NK-92 treated with Interleukin-12 subunit alpha and Interleukin-12 subunit beta, amount 100 ng/mL, for 24 hours (cell line): ENCODE measurements at places on chromosomes 5 and 9.

DNA sequence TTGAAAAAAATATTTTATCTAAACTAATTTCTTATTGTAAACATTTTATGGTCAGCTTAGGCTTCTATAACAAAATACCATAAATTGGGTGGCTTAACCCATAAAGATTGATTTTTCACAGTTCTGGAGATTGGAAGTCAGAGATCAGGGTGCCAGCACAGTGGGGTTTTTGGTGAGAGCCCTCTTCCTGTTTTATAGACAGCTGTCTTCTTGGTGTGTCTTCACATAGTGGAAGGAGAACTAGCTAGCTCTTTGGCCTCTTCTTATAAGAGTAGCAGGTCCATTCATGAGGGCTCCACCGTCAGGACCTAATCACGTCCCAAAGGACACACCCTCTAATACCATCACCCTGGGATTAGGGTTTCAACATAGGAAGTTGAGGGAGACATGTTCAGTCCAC is 26.6 kb downstream of the OTULINL start:
- no peak for DNase-seq

- DNase-seq, result no peak
Observed at GRCh38 chr5:17019324-17019723, 83.2 kb upstream of the MYO10 start.

DNA sequence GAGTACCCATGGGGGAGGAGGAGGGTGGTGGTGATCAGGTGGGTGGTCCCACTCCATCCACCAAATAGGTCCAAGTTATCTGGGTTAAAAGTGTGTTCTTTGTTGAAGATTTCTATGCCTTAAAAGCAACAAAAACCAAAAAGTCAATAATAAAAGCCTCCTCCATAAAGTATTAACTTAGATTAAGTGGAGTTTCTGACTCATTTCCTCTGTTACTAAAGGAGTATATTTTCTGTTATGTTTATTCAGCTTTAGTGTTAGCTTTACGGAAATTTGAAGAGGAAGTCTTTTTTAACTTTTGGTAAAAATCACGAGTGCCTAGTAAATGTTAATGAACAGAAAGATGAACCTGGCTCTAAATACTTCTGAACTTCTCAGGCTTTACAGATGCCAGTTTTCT is 17.8 kb downstream of the FBXO38 start:
- DNase-seq, result no peak

DNA sequence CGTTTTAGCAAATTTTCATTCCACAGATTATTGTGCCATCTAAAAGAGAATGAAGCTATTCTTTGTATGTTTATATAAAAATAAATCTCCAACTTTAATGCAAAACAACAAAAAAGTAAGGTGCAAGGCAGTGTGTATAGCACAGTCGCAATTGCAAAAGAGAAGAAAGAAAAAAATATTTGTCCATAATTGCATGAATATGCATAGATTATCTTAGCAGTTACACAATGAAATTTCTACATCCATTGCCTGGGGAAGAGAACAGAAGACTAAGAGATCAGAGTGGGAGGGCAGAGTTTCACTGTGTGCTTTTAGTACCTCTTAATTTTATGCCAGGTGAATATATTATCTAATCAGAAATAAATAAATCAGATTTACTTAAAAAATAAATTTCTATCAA is 86.4 kb upstream of the LHFPL2 start:
- DNase-seq, result no peak

DNA sequence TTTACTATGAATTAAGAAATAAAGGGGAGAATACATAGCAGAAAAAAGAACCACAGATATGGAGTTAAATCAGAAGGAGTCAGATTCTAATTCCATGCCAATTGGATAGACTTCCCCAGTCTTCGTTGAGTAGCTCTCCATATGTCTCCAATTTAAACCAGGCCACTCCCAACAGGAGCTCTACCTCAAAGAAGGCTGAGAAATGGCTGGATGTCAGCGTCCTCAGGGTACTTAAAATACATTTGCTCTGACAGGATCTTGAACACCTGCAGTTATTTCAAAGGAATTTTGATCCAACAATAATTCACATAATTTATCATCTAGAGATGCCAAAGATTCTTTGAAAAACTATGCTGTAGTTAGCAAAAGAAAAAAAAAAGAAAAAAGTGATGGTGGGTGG is 133.9 kb upstream of the FBN2 start:
- DNase-seq, result no peak

GRCh38 chr9:87909310-87910041 is 8.3 kb upstream of the SPATA31C1 start:
- DNase-seq, result no peak

DNA sequence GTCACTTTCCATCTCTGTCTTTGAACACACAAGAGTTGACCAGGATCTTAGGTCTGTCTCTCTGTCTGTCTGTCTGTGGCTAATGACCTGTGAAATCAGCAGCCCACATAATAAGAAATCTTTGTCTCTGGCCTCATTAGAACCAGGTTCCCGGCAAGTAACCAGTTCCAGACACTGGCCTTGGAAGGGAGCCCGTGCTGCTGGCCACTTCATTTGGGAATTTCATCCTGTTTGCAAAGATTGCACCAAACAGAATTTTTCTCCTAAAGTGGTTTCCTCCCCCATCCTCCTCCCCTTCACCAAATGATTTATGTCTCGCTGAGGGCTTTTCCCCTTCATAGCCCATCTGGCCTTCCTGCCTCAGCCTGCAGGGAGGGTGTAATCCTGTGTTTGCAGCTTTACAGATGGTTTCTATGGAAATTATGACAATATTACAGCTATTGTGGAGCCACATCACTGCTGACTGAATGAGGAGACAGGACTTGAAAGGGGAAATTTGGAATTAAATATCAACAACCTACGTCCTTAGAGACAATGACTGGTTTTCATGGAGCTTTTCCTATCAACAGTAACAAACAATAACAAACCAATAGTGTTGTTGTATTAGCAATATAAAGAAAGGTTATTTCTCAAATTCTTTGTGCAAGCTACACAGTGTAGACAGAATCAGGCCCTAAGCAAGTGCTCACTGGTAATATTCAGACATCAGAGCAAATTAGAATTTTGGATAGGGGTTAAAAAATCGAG is 25.7 kb downstream of the DPYSL3 start:
- no peak for DNase-seq

GRCh38 chr5:136816327-136816726 is 451.0 kb upstream of the TRPC7 start:
- no peak for DNase-seq

DNA sequence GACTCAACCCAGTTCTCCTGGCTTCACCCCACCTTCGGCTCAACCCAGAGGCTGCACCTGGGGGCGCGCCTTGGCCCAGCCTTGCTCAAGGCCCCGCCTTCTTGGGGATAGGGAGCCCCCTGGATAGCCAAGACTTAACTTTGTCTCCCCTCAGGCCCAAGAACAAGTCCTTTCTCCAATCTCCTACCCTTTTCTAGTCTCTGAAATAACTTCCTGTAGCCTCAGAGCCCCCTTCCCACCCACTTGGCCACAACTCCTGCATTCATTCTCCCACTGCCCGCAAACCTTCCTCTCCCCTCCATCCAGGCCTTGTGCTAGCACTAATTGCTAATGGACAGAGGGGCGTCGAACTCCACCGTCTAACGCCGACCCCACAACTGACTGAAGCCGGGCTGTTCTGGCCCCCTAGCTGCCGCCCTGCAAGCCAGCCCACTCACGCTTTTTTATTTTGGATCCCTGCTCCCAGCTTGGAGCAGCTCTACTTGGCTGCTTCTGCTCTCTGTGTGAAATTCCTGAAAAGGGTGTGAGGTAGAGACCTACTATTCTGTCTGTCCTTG is 579 bp upstream of the ASTN2 start:
- no peak for DNase-seq

DNA sequence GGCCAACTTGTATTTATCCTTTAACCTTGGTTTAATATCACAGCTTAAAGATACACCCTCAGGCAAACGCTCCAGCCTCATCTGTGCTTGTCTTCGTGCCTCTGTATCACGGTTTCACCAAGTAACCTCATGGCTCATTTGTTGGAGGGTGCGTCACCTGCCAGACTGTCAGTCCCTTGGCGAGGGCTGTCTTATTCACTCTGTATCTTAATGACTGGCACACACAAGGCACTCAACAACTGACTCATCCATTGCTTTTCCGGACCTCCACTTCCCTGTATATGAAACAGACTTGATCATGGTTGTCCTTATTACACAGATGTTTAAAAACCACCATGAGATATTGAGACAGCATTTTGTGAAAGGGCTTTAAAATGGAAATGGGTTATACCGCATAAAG is 28.0 kb downstream of the LCP2 start:
- no peak for DNase-seq

DNA sequence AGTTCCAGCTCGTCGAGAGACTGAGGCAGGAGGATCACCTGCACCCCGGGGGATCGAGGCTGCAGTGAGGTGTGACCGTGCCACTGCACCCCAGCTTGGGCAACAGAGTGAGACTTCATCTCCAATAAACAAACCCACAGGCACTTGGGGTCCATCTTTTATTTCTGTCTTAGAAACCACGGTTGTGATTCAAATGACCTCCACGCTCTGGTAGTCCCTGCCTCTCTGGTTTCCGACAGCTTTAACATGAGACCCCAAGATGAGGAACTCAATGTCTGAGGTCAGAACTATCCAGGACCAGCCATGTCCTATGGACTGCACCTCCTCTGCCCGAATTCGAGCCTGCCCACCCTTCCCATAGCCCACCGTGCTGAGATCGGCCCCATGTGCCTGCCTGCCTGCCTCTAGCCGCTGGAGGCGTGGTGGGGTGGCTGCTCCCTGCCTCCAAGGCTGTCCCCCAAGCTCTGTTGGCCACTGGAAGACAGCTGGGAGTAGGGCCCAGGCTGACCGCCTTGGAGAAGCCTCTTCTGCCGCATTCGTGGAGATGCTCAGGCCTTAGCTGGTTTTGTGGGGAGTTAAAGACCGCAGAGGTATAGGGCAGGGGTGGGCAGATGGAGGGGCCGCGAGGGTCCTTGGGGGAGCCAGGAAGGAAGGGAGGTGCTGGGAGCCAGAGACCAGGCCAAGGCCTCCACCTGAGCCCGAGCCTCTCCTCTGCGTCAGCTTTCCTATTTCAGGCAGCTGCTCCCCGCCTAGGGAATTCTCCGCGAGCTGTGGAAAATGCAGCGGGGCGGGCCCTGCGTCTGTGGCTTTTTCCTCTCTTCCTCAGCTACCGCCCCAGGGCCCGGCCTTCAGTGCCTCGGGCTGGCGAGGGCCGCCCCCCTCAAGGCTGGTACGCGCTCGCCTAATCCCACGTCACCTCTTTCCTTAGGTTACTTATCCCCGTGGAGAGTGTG is 6.9 kb upstream of the WDR5 start:
- no peak for DNase-seq

DNA sequence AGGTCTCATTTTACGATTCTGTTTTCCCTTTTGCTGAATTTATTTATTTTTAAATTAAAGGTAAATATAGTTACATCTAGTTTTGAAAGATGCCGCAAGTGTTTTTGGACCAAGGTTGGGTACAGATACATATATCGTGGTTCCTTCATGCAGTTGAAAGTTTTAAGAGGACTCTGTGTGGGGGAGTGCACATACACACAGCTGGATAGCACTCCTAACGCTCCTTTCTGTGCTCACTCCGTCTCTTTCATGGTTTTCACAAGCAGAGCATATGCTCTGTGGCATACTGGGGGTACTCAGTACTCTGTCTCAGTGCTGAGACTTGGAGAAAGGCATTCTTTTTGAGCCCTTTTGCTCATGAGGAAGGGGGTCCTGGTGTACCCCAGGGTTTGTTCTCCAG is 307.5 kb downstream of the DOCK8 start:
- no peak for DNase-seq

DNA sequence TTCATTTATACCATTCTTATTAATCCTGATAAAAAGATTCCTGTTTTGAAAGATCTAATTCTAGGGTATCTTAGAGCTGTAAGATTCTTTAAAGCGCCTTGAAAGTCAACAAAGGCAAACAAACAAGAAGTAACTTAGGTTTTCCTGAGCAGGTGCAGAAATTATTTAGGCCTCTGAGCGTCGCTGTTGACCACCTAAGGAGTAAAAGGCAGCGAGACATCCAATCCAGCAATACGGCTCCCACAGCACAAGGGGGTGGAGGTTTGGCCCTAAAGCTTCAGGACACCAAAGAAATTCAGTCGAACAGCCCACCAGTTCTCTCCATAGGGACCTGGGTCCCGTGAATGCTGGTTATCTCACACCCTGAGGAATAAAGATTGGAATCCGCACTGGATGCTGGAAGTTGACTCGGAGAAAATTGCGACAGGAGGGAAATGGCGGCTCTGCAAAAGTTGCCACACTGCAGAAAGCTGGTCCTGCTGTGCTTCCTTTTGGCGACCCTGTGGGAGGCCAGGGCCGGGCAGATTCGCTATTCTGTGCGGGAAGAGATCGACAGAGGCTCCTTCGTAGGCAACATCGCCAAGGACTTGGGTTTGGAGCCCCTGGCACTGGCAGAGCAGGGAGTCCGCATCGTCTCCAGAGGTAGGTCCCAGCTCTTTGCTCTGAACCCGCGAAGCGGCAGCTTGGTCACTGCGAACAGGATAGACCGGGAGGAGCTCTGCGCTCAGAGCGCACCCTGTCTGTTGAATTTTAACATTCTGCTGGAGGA is at the start of gene PCDHGA2:
TSS of gene PCDHGA2 (plus strand) at position 223 of the 769 bp plus-strand sequence.
- no peak for DNase-seq

GRCh38 chr5:133220851-133221674 is 169.2 kb downstream of the HSPA4 start:
- no peak for DNase-seq

DNA sequence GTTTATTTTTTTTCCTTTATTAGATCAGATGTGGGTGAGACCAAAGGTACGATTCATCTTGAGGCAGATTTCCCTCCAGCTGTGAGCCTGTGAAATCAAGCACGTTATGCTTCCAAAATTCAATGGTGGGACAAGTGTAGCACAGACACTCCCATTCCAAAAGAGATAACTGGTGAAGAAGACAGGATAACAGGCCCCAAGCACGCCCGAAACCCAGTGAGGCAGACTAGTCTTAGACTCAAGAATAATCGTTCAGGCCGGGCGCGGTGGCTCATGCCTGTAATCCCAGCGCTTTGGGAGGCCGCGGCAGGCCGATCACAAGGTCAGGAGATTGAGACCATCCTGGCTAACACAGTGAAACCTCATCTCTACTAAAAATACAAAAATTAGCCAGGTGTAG is 36.8 kb upstream of the COL5A1 start:
- no peak for DNase-seq

GRCh38 chr5:74578356-74579044 is 62.0 kb downstream of the ENC1 start:
- DNase-seq, result no peak

- no peak for DNase-seq
Observed at GRCh38 chr5:125338440-125339174, 592.2 kb upstream of the ZNF608 start.

GRCh38 chr5:42994555-42995359 is 45.4 kb downstream of the ANXA2R start:
- DNase-seq, result peak; percentile 77

DNA sequence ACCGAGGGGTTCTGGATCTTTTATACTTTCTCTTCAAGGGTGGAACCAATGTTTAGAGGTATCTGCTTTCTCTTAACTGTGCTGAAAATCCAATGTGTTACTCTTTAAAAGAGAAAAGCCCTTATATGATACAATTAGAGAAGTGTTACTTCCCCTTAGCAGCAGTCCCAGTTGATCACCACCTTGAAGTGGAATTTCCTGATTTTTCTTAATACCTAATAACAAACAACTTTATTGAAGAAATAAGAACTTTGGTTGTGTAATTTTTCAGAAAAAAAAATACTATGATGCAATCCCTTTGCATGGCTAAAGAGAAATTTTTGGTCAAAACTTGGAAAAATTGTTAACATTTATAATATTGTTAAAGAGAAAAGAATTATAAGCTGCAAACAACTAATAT is 24.7 kb downstream of the SLC1A3 start:
- DNase-seq, result no peak
